SK-N-SH (cell line): ENCODE measurements at places on chromosomes 7 and 10.

GRCh38 chr7:30238721-30239441 is 45.5 kb upstream of the ZNRF2 start:
- H3K4me1 ChIP-seq = peaks cover 5% of the 10 kb centered on the region
- H3K27me3 ChIP-seq = no peaks in the 10 kb centered on the region
- no peaks in the 10 kb centered on the region for H3K36me3 ChIP-seq
- H3K4me3 ChIP-seq = no peak overlapping the region

DNA sequence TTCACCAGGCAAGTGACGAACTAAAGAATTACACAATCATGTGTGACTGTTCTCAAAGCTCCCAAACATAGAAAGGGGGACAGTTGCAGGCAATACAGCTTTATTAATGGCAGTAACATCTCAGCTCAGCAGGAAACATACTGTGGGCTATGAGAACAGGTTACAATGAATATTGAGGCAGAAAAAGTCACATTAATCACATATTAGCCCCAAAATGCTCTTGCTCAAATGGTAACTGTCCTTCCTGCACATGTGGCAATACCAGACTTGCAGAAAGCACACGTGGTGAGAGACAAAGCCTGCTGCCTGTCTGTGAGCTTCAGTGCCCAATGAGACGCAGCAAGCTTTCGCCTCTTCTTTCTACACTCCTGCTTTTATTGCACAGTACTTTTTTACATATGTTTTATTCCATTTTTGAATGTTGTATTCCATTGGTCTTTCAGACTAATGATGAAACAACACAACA is 104.9 kb upstream of the ACBD5 start:
- H3K27me3 ChIP-seq = no peaks in the 10 kb centered on the region
- no peak for DNase-seq
- H3K4me3 ChIP-seq = no peak overlapping the region
- peaks cover 2% of the 10 kb centered on the region; the same call in 1 of the 2 replicates for H3K4me1 ChIP-seq
- no peaks in the 10 kb centered on the region for H3K36me3 ChIP-seq

DNA sequence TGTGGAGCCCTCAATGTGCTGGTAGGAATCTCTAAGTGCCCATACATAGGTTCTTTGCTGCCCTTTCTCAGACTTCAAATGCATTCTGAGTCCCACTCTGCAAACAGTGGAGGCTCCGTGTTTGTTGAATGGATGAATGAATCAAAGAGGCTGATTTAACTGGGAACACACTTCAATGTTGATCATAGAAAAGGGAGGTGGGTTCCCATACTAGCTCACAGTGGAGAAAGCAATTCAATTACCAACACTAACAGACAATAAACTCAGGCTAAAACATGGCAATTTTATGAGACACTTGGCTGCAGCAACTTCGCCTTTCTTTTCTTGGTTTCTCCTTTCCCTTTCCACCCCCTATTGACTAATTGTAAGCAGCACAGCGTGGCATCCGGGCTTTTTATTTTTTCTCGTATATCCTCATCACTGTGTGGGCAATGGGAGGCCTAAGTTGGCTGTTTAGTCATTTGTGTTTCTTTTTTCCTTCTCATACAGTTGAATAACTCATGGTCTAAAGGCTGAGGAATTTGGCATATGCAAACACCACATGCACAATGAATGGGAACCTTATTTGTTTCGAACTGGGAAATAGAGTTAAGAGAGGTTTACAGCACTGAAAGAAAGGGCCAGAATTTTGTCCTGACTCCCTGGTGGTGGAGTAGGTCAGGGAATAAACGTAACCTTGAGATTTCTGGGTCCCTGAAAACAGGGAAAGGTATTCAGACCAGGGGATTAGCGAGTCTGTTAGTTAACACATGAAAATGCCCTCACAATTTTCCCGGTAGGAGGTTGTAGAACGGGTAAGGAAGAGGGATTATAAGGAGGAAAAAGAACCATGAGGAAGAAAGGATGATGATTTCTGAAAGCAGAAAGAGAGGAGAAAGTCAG is 858.5 kb downstream of the KCNMA1 start:
- H3K27ac ChIP-seq = no peak overlapping the region
- H3K36me3 ChIP-seq = no peaks in the 10 kb centered on the region
- no peaks in the 10 kb centered on the region for H3K4me1 ChIP-seq
- no peak for DNase-seq
- no peaks in the 10 kb centered on the region for H3K27me3 ChIP-seq

DNA sequence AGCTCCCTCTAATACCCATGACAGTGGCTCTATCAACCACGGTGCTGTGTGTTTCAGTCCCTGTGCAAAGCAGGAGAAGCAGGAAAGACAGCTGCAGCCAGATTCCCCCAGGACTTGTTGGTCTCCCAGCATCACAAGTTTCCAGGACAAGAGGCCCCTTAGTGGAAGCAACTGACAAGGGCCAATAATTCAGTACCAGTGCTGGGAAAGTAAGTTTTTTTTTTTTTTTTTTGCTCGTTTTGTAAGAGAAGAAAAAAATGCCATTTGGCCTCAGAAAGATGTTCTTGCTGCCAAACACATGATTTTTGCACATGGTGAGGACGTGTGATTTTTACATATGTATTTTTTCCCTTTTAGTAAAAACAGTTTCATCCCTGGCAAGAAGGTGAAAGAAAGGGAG is 284.2 kb upstream of the ZMIZ1 start:
- no peaks in the 10 kb centered on the region; the same call in 1 of the 2 replicates for H3K27me3 ChIP-seq
- peaks cover 8% of the 10 kb centered on the region for H3K4me1 ChIP-seq
- H3K4me3 ChIP-seq = no peak overlapping the region
- no peak overlapping the region for H3K27ac ChIP-seq
- H3K36me3 ChIP-seq = no peaks in the 10 kb centered on the region
- no peak for DNase-seq

DNA sequence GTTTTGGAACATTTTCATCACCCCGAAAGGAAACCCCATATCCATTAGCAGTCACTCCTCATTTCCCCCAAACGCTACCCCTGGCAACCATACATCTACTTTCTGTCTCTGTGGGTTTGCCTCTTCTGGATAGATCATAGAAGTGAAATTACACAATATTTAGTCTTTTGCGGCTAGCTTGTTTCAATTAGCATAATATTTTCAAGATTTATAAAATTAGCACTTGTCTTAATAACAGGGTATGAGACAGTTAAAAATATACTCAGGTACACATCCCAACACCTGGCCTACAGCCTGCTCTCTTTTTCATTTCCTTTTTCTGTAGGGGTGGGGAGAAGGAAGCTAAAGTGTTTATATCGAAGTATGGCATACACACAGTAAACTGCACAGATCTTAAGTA is 81.4 kb upstream of the LRGUK start:
- H3K36me3 ChIP-seq = no peaks in the 10 kb centered on the region
- H3K4me3 ChIP-seq = no peak overlapping the region
- H3K4me1 ChIP-seq = no peaks in the 10 kb centered on the region
- no peak for DNase-seq
- H3K27ac ChIP-seq = no peak overlapping the region
- H3K27me3 ChIP-seq = no peaks in the 10 kb centered on the region

GRCh38 chr7:150329331-150330120 is 6.2 kb upstream of the ACTR3C start:
- no peaks in the 10 kb centered on the region for H3K27me3 ChIP-seq
- no peaks in the 10 kb centered on the region for H3K36me3 ChIP-seq
- no peak overlapping the region for H3K4me3 ChIP-seq
- H3K27ac ChIP-seq = no peak overlapping the region
- H3K4me1 ChIP-seq = no peaks in the 10 kb centered on the region; the same call in 1 of the 2 replicates
- DNase-seq = no peak

- H3K36me3 ChIP-seq = no peaks in the 10 kb centered on the region
- H3K27me3 ChIP-seq = no peaks in the 10 kb centered on the region
- 0 out of 2 replicates have a peak, but pooled peaks cover 6% of the 10 kb centered on the region for H3K4me1 ChIP-seq
- no peak overlapping the region for H3K4me3 ChIP-seq
Observed at GRCh38 chr10:116690356-116691322, 51.7 kb downstream of the HSPA12A start.

GRCh38 chr7:43454936-43455518 is 127.9 kb upstream of the STK17A start:
- H3K27me3 ChIP-seq = peaks cover 4% of the 10 kb centered on the region; the same call in 1 of the 2 replicates
- DNase-seq = peak; percentile 70
- H3K36me3 ChIP-seq = no peaks in the 10 kb centered on the region

DNA sequence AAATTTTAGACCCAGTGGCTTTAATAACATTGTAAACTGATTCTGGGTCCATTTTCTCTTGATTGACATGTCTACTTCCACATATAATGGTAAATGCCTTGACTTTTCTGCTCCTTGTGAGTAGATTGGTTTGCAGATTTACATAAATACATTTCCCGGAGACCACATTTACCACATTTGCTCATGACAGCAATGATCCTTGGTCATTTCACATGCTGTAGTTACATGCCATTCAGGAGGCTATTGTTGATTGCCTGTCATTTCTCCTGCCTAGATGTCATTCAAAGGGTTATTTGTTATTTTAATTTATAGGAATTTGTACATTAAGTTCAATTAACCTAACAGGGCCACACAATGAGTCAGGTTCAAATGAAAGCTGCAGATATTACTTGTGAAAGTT is 280.5 kb downstream of the CNTNAP2 start:
- H3K36me3 ChIP-seq = no peaks in the 10 kb centered on the region
- H3K27ac ChIP-seq = no peak overlapping the region
- DNase-seq = no peak
- H3K4me1 ChIP-seq = no peaks in the 10 kb centered on the region
- no peak overlapping the region for H3K4me3 ChIP-seq

GRCh38 chr10:78971094-78971682 is 97.6 kb upstream of the ZMIZ1 start:
- no peak overlapping the region for H3K4me3 ChIP-seq
- H3K27ac ChIP-seq = no peak overlapping the region
- no peak for DNase-seq
- peaks cover 31% of the 10 kb centered on the region for H3K4me1 ChIP-seq
- no peaks in the 10 kb centered on the region for H3K27me3 ChIP-seq
- H3K36me3 ChIP-seq = no peaks in the 10 kb centered on the region

DNA sequence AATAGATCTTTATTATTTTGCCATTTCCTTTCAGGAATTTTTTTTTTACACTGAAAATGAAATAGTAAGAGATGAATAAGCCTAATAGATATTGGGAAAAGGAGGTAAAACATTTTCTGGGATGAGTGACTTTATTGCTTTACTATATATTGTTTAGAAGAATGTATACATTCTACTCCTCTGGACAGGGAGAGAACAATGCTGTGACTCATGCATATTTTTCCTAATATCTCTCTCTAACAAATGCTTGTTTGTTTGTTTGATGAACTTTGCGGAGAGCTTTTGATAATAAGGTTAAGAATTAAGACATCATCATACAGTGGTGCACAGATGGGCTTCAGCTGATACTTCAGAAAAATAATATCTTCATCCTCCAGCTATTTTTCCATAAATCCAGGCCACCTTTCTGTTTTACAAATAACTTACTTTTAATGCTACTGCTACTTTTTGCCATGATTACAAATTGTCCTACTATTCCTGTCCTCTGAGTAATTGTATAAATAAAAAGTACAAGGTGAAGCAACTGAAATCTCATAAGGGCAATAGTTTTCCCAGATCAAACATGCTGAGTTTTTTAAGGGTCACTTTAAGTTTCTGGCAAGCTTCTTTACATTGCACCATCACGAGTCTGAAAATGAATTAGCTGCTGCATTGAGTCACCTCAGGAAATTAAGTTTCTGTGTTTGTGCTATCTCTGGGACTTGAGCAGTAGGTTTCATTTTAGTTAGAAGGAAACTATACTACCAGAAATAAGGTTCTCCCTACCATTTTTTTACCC is 207.3 kb upstream of the POT1 start:
- DNase-seq = no peak
- H3K4me3 ChIP-seq = no peak overlapping the region
- H3K4me1 ChIP-seq = no peaks in the 10 kb centered on the region
- no peak overlapping the region for H3K27ac ChIP-seq
- H3K27me3 ChIP-seq = no peaks in the 10 kb centered on the region

DNA sequence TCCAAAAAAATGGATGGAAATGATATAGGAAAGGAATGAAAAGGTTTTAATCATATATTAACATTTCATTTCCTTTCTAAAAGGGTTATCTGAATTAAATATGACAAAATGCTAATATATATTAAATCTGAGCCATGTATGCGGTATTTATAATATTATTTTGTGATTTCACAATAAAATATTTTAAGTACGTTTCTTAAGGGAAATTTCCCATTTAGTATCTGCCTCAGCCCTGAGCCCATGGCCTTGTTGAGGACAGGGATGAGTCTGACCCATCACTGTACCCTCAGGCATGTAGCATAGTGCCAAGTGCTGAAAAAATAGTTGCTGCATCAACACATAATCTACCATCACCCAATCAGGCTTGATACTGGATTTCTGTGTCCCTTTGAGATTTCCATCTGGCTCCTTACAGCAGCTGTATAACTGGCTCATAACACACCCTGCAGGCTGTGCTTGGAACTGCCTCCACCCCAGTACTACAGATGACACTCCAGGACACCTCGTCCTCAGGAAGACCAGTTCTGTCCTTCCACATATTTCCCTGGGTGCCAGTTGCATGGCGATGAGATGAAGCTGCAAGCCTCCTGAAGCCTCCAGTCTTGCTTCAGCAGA is 59.4 kb upstream of the ASAH2 start:
- H3K27me3 ChIP-seq = no peaks in the 10 kb centered on the region
- H3K27ac ChIP-seq = no peak overlapping the region
- H3K4me3 ChIP-seq = no peak overlapping the region
- peaks cover 24% of the 10 kb centered on the region for H3K36me3 ChIP-seq

- H3K4me1 ChIP-seq = peaks cover 7% of the 10 kb centered on the region
- no peak for DNase-seq
- peak overlapping the region; percentile 85 for H3K27ac ChIP-seq
- peak overlapping the region; percentile 76 for H3K4me3 ChIP-seq
Observed at GRCh38 chr7:128530855-128531104, 54.2 kb downstream of the METTL2B start.

- no peak overlapping the region for H3K27ac ChIP-seq
- H3K36me3 ChIP-seq = no peaks in the 10 kb centered on the region
- no peak overlapping the region for H3K4me3 ChIP-seq
Observed at GRCh38 chr7:156616269-156617202, 24.0 kb upstream of the RNF32 start.

- no peaks in the 10 kb centered on the region for H3K27me3 ChIP-seq
- H3K27ac ChIP-seq = no peak overlapping the region
- no peak for DNase-seq
- H3K36me3 ChIP-seq = peaks cover 51% of the 10 kb centered on the region
- no peak overlapping the region for H3K4me3 ChIP-seq
- H3K4me1 ChIP-seq = peaks cover 10% of the 10 kb centered on the region
Observed at GRCh38 chr7:134787064-134787463, 7.6 kb downstream of the CALD1 start.

DNA sequence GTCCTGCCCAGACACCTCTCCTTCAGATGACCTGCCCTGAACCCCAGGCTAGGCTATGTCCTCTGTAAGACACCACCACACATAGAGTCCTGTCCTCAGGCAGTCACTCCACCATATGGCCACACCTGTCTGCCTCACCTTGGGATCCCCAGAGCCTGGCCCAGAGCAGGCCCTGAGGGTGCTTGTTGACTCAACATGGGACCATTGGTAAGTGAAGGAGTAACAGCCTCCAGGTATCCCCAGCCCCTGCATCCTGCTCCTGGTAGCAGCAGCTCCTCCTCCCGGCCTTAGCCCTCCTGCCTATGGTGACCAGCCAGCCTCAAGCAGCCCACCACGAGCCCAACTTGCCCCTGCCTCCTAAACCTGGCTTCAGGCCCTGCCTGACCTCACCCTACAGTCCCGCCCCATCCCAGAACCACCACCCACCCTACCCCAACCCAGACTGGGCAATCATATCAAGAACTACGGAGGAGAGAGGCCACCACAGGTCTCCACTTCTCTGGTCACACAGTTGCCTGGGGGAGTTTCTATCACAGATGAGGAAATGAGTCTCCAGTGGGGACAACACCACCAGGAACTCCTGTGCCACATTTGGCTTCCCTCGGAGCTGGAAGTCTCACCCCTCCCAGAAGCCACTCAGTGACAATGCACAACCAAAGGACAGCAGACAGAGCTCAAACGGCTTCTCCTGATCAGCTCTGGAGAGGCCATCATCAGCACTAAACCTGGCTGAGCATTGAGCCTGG is 136.6 kb downstream of the GRID1 start:
- H3K4me3 ChIP-seq = no peak overlapping the region
- no peak overlapping the region for H3K27ac ChIP-seq
- H3K36me3 ChIP-seq = no peaks in the 10 kb centered on the region
- peaks cover 7% of the 10 kb centered on the region; the same call in 1 of the 2 replicates for H3K4me1 ChIP-seq
- no peaks in the 10 kb centered on the region for H3K27me3 ChIP-seq
- no peak for DNase-seq
